ENCODE measurements at places on chromosomes 13 and 19.

DNA sequence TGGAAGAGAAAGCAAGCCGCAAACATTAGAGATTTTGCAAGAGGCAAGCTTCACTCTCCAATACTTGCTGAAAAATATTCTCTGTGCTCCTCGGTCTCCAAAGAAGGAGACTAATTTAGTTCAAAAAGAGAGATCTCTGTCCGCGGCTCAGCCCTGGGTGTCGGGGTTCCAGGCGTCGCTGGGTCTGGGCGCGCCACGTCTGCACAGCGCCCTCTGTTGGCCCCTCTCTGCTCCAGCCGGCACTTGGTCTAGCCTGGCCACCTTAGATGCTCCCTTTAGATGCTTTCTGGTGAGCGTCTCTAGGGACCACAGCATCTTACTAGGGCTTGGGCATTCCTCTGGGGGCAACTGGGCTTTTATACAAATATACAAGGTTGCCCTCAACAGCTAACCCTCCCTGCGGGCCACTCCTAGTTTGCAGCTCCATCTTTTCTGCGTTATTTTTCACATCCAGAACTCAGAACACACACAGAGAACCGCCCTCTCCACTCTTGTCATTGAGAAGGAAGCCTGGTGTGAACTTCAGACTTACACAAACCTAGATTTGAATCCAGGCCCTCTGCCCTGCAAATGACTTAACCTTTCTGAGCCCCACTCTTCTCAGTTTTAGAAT, 78.3 kb downstream of the CYSLTR2 start:
- peak; percentile 35 for DNase-seq

- DNase-seq, result peak; percentile 92
Observed at GRCh38 chr19:18415178-18415867, 3.9 kb upstream of the SSBP4 start.

DNA sequence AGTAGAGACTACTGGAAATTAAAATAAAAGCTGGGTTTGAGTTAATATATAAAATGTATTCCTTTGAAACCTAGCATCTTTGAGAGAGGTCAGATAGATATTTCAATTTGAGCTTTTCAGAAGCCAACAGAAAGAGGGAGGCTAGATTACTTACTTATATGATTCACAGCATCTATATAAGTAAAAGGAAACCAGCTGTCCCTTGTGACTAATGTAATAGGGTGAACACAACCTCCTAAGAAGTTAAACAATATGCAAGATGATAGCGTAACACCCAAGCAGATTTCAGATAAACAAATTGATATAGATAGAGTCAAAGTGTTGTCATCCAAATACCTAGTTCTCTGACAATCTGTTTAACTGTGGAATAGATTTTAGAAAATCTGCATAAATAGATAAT, 393.5 kb upstream of the GPC6 start:
- no peak for DNase-seq

GRCh38 chr13:111908981-111909380, 158.0 kb upstream of the SOX1 start:
- no peak for DNase-seq

DNA sequence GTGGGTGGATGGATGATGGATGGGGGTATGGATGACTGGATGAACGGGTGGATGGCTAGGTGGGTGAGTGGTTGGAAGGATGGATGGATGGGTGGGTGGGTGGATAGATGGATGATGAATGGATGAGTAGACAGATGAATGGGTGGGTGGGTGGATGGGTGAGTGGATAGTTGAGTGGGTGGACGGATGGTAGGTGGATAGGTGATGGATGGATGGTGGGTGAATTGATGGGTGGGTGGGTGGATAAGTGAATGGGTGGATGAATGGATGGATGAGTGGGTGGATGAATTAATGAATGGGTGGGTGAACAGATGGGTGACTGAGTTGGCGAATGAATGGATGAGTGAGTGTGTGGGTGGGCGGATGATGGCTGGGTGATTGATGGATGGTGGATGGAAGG, 4.9 kb downstream of the SMIM24 start:
- DNase-seq, result no peak

DNA sequence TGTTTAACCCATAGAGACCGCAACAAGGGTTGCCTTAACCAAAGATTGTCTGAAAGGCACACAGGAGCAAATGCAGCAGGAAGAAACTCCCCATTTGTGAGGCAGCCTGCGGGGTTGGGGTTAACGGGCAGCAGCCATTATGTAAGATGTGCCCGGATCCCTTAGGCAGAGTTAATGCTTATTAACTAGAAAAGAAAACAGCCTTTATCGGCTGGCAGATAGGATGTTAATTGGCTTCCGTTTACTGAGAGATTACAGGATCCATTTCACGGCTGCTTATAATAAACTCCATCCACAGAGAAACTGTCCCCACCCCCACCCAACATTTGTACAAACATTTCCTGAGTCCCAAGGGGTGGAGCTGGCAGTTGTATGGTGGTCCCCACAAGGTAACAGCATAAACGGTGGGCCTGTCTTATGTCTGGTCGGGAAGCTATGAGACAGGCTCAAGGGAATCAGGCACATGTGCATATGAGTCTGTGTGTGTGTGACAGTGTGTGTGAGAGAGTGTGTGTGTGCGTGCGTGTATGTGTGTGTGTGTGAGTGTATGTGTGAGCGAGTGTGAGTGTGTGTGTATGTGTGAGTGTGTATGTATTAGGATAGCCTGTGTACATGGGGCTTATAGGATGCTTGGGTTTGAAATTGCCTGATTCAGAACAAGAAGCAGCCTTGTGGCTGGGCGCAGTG, 10.5 kb downstream of the SLC25A42 start:
- DNase-seq, result no peak

DNA sequence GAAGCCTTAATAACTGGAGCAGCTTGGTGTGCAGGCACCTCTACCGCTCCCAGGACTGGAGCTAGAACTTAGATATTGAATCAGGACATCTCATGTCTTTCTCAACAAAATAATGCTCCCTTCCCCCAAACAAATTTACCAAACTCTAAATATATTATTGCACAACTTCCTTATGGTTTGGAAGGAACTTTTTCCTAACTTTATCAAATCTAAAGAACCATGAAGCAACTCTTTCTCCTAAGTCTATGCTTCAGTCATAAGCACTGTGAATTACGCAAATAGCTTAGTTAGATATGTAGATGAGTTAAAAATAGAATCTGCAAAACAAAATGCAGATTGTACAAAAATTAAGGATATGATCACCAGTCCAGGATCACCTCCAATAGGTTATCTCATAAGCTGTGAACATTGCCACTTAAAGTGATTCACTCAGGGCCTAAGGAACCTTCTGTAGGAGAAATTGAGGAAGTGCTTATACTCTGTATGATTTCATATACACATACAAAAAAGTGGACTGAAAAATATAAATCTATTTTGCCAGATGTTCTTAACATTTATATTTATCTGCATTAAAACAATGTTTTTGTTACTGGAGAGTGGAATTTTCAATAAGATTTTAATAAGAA, 20.4 kb upstream of the MAB21L1 start:
- no peak for DNase-seq

- DNase-seq, result peak; percentile 22
Observed at GRCh38 chr13:95677564-95678266, 776 bp downstream of the DNAJC3 start.

- no peak for DNase-seq
Observed at GRCh38 chr19:45079911-45080370, 881 bp downstream of the GEMIN7 start.
